ENCODE measurements at places on chromosomes 7 and 10.

- no peak for DNase-seq
Measured at GRCh38 chr7:112097524-112097923, 108.7 kb downstream of the DOCK4 start.

DNA sequence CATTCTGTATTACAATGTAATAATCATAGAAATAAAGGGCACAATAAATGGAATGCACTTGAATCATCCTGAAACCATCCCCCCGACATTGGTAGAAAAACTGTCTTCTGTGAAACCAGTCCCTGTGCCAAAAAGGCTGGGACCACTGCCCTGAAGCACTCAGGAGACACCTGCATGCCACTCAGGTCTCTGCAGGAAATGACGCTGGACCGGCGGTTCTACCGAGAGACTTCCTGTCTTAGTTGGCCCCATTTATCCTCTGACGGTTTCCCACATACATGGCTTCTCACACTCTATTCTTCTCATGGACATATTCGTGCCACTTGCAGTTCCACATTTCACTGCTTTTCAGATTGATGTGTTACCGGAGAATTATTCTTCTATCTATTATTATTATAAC, 617.5 kb downstream of the SDK1 start:
- no peak for DNase-seq

DNA sequence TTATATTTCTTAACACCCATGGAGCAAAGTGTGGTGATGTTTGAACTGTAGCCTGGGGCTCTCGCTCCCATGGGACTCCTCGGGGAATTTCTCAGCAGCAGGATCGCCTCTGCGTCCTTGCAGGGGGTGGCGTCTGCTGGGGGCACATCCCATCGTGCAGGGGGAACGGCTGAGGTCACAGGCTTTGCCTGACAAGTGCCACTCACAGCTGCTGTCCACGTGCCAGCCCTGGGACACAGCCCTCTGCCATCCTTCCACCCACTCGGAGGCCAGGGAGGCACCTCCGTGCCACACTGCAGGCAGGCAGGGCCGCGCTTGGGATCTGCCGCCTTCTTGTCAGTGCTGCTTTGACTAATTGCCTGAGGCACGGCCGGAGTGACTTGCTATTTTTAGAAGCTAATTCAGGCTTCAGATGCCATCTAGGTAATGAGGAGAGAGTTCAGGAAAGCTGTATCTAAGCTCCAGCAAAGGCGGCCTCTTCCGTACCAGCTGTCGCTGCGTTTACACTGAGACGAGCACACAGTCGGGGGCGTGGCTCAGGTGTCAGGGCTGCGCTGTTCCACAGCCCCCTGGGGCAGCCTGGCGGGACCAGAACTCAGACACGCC, 45.7 kb downstream of the PITRM1 start:
- no peak for DNase-seq

DNA sequence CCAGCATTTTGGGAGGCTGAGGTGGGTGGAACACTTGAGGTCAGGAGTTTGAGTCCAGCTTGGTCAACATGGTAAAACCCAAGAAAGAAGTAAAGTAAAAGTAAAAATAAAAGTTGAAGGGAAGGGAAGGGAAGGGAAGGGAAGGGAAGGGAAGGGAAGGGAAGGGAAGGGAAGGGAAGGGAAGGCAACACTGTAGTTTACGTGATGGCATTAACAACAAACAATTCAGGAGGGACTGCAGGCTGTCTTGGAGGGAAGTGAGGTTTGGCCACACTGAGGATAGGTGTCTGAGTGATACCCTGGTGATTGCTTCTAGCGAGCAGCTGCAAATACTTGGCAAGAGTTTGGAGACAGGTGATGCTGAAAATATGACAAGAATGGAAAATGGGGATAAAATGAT, 298.0 kb downstream of the CALN1 start:
- DNase-seq = no peak

DNA sequence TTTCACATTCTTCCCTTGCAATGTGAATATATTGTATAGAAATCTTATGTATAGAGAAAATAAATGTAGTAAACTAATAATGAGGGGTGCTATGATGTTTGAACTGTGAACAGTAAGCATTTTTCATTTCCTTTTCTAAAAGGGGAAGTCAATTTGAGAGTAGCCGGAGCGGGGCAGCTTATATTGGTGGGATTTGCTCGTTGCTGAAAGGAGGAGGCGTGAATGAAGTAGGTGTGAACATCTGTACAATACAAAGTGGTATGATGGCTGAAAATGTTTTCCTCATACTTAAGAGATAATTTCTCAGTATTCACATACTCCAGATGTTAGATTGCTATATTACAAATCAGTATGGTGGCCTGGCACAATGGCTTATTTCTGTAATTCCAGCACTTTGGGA, 87.1 kb downstream of the SRI start:
- DNase-seq = no peak

GRCh38 chr7:20783700-20784387, 2.8 kb downstream of the SP8 start:
- DNase-seq = no peak

- DNase-seq = no peak
Measured at GRCh38 chr10:17730667-17731066, 21.3 kb upstream of the TMEM236 start.

DNA sequence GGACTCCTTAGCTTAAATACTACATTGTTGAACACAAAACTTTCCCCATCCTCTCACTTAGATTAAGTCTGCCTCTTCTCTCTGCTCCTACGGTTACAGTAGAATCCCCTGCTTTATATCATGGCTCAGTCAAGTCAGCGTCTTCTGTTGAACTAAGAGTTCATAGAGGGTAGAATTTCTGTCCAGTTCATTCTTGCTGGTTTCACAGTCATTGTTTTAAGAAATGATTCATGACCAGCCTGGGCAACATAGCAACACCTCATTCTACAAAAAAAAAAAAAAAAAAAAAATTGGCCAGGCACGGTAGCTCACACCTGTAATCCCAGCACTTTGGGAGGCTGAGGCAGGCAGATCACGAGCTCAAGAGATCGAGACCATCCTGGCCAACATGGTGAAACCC, 3.7 kb upstream of the ZFYVE27 start:
- DNase-seq = no peak

DNA sequence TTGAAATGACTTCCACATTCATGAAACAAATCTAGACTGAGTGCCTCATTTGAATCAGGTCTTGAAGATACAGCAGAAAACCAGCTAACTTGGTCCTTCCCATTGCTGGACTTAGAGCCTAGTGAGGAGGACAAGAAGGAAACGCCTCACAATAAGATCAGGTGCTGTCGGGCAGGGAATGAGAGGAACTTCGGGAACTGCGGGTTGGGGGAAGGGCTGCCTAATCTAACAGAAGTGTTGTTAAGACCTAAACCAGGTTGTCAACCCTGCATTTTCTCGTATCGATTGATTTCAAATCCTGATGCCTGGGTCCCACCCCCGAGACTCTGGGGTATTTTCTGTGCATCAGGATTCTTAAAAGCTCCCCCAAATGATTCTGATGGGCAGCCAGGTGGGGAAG, 26.3 kb downstream of the MACROH2A2 start:
- DNase-seq = no peak
